GM23338 (cell line): ENCODE measurements at places on chromosomes 1 and 21. TPM values are rescaled to one million over a fixed set of nuclear protein-coding genes. Genes with fewer than 3 reads are reported as not detected.

GNG4 gene
- 37.9 and 40.2 TPM in 2 replicates for polyA plus RNA-seq

GJB3 gene
- polyA plus RNA-seq: 0.26 and 0.47 TPM in 2 replicates

ATP6V1G3 gene
- polyA plus RNA-seq: not detected in 2 replicates

OVAAL gene
- polyA plus RNA-seq: not detected in 2 replicates

LCE2A gene
- not detected in 2 replicates for polyA plus RNA-seq

CLIC4 gene
- polyA plus RNA-seq: 84.0 and 92.5 TPM in 2 replicates

SPATA1 gene
- 2.8 and 3.3 TPM in 2 replicates for polyA plus RNA-seq

SESN2 gene
- polyA plus RNA-seq: 20.8 and 22.8 TPM in 2 replicates

ITGB2 gene
- 0.40 and 0.44 TPM in 2 replicates for polyA plus RNA-seq

BMP8A gene
- 0.34 TPM in 1 of 2 replicates, not detected in the other for polyA plus RNA-seq

RHD gene
- polyA plus RNA-seq: 0.26 and 0.31 TPM in 2 replicates

OR2L13 gene
- not detected in 2 replicates for polyA plus RNA-seq

TDRD5 gene
- 0.28 TPM in 1 of 2 replicates, not detected in the other for polyA plus RNA-seq

PDE4B gene
- polyA plus RNA-seq: 13.9 and 14.0 TPM in 2 replicates

KRTAP19-1 gene
- polyA plus RNA-seq: not detected in 2 replicates

PROK1 gene
- polyA plus RNA-seq: not detected in 2 replicates
